Psoas muscle (tissue), 8 donors: ENCODE measurements at places on chromosomes 6 and 20.

- no peak for DNase-seq
Measured at GRCh38 chr20:13223736-13224520, 2.9 kb downstream of the ISM1 start.

DNA sequence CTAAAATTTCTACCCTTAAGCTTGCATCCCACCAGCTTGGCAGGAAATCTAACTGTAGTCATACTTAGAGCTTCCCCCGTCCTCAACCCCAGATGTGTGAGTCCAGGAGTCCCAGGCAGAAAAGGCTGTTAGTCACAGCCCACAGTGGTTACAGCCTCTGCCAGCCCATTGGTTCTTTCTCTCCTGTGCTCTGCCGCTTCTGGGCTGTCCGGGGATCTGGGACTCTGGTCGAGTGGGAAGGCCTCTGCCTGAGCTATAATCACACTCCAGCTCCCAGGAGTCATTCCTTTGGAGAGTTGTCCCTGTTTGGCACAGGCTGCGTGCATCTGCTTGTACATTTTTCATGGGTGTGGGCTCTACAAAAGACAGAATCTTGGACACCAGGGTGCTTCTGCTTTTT, 45.6 kb upstream of the FYN start:
- DNase-seq = peak; percentile 61

DNA sequence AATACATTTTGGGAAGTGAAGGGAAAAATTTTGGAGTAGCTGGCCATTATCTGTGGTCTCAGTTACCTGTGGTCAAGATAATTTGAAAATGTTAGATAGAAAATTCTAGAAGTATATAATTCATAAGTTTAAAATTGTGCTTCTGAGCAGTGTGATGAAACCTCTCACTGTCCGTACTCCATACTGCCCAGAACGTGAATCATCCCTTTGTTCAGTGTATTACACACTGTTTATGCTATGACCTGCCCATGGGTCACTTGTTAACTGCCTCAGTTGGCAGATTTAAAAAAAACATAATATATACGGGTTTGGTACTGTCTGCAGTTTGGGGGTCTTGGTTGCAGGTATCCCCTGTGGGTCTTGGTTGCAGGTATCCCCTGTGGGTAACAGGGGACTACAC, 4.1 kb upstream of the CALHM5 start:
- no peak for DNase-seq

DNA sequence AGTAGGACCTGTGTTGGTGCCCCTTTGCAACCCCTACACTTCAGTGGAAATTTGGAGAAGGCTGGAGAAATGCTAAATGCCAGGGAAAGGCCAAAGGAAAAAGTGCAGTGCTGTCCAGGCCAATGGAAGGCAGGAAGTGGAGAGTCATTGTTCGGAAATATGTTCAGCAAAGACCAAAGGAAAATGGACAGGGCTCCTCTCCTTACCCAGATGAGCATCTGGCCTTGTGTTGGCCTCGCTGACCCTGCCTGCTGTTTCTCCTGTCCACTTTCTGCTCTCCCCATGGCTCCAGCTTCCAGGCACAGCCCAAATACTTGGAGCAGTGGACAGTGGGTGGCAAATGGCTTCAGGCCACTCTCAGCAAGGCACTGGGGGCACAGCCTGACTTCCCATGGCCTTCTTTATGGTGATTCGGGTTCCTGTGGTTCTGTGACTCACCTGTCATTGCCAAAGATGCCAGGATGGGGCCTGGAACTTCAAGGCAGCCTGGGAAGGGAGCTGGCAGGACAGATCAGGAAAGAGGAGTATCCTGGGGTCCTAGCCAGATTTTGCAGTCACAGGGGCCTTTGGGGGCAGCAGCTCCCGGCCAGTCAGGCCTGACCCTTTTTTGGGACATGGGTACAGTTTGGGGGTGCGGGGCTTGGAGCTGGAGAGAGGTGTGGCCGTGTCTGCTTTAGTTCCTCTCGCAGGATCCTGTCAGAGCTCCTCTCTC, 190.9 kb upstream of the SLC24A3 start:
- DNase-seq = no peak

- DNase-seq = no peak
Measured at GRCh38 chr6:1015825-1016224, 296.1 kb upstream of the FOXQ1 start.

GRCh38 chr20:4022386-4023286, 7.3 kb upstream of the RNF24 start:
- DNase-seq = no peak

DNA sequence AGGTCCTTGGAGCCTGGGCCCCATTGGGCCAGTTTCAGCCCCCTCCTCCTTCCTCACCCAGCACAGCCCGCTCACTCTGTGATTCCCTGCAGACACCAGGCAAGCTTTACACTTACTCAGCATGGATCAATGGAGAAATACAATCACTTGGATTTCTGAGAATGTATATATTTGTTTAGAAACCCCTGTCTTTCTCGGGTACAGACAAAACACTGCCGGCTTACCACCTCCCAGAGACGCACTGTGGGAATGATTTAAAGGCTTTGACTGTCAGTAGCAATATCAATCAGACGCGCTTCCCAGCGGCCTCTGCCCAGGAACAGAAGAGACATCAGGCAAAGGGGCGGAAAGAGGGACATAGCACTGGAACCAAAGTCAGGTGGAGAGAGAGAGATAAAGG, 186.5 kb downstream of the MAFB start:
- DNase-seq = no peak

DNA sequence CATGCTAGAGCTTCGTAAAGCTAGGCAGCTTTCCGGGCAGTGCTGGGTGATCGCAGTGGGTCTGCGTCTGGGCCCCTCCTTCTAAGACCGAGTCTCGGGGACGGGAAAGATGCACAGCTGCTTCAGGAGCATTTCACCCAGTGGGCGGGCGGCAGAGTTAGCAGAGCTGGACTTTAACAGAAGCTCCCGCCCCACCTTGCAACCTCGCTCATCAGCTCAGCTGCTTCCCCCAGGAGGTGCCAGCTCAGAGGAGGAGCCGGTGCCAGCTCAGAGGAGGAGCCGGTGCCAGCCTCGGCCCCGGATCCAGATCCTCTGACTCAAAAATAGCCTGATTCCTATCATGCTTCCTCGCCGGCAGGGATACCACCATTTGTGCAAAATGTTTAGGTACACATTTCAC, 94.5 kb upstream of the RPS6KA2 start:
- DNase-seq = no peak

- DNase-seq = peak; percentile 77
Measured at GRCh38 chr6:5084781-5085647, at the start of gene PPP1R3G. TSS of gene PPP1R3G (plus strand) at chr6:5085341. CDS start at chr6:5085486, 145 bp downstream.

- no peak for DNase-seq
Measured at GRCh38 chr6:63816982-63817436, 181.4 kb downstream of the PHF3 start.

GRCh38 chr20:51423290-51423667, 119.2 kb downstream of the NFATC2 start:
- DNase-seq = no peak

DNA sequence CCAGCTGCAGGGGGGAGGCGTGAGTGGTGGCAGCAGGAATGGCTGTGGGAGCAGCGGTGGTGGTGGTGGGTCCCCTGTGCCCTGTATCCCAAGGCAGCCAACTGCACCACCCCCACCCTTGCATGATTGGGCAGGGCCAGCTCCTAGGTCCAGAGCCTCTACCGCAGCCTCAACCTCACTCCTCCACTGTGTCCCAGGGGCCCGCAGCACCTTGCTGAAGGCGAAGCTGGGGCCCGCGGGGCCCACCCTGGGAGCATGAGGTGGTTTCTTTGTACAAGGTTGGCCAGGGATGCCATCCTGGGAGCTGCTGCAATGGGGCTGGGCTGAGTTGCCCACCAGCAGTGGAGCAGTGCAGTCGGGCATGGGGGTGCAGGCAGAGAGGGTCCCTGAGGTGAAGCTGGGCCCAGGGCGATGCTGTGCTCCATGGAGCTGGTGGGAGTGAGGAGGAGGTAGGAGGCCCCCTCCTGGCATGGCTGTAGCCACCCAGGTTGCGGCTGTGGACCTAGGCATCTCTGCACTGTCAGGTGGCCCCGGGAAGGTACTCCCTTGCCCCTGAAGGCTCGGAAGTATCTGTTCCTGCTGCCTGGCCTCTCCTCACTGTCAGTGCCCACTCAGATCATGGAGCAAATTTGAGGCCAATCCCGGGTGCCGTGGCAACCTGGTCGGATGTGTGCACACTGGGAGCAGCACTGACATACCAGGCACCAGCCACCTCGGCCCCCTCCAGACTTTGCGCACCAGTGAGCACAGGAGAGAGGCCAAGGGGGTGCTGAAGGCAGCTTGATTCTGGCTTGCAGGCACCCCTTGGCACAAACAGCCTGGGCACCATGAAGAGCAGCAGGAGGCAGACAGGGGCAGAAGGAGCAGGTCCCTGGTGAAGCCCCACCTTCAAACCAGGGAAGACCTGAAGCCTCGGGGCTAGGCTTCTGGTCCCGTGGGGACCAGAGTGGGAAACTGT, 60.2 kb upstream of the L3MBTL3 start:
- DNase-seq = no peak

DNA sequence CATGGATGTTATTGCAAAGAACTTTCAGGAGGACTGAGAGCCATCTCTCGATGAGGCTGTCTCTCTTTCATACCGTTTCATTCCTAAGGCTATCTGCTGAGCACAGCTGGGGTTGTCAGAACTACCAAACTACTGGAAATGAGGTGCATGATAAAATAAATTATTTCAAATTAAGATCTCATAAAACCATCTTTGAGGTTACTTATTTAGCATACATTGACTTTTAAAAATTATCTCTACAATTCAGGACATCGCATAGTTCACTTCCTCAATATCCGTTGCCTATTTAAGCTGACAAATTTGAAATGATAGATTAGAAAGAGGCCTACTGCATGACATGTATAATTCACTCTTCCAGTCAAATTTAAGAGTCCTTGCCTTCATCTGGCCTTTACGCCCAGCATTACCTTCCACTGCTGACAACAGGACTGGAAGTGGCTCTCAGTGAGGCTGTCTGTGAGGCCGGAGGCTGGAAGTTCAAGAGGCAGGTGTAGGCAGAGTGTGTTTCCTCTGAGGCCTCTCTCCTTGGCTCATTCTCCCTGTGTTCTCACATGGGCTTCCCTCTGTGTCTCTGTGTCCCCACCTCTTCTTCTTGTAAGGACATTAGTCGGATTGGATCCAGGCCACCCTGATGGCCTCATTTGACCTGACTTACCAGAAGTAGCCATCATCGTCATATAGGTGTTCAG, 12.8 kb upstream of the DUSP22 start:
- DNase-seq = no peak

DNA sequence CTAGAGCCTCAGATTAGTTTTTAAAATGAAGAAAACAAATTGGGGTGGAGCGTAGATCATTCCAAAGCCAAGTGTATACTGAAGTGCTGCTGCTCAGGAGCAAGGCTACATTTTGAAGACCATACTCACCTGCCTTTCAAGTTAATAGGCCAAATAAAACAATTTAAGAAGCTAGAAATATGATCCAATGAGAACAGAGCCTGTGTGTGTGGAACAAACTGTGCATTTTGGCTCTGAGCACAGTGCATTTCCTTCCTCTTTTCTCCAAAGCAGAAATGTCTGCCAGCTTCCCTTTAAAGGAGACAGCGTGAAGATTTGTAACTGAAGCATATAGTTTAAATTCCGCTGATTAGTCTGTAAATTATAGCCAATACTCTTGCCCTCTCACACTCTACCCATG, 3.2 kb upstream of the IFNGR1 start:
- DNase-seq = no peak

DNA sequence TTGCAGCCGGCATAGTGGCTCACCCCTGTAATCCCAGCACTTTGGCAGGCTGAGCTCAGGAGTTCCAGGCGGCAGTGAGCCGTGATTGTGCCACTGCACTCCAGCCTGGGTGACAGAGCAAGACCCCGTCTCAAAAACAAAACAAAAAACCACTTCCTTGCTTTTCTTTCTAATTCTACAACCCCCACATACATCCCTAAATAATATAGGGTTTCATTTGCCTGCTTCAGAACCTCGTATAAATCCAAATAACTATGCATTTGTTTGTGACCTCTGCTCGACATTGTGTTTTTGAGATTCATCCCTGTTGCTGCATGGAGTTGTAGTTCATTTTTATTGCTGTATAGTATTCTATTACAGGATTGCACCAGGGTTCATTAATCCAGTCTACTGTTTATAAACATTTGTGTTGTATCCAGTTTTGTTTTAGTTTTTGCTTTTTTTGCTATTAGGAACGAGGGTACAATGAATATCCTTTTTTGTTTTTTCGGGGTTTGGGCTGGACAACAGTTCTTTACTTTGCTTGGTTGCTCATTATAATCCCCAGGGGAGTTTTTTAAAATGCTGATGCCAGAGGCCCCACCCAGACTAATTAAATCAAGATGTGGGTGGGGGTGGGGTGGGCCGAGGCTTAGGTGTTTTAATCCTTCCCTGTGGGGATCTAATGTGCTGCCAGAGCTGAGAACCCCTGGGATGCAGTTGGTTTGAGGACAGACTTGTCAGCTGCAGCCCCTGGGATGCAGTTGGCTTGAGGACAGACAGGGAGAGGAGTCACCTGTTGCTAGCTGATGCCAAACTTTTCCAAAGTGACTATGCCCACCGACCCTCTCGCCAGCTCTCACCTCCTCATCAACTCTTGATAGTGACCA, 2.4 kb upstream of the SNAI1 start:
- no peak for DNase-seq

- DNase-seq = no peak
Measured at GRCh38 chr6:117280922-117281321, 15.6 kb downstream of the VGLL2 start.

- no peak for DNase-seq
Measured at GRCh38 chr20:49161428-49162152, 26.5 kb downstream of the STAU1 start.

- DNase-seq = peak; percentile 76
Measured at GRCh38 chr20:25136643-25137559, 55.0 kb upstream of the VSX1 start.

GRCh38 chr6:72976484-72976883, 248.8 kb downstream of the KHDC1L start:
- no peak for DNase-seq

DNA sequence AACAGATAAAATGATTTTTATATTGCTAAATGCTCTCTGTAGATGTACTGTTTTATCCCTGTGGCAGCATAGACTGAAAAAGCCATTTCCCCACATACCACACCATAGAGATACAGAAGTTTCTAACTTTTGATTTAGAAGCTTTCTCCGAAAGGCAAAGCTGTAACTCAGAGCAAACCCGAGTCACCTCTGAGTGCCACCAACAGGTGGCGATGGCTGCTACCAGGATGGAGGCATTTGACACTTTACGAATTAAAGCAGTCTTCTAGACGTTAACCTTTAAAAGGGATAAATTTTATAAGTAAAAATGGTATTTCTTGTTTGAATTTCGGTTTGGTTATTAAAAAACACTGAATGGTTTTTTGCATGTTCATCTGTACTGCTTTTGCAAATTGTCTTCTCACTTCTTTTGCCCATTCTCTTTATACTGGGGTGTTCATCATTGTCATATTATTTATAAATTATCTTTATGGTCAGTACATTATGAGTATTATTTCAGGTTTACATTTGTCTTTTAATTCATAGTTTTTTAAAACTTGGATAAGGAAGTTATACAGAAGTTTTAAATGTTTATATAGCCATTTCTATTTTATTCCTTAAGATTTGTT, 201.0 kb upstream of the CEP162 start:
- peak; percentile 23 for DNase-seq

DNA sequence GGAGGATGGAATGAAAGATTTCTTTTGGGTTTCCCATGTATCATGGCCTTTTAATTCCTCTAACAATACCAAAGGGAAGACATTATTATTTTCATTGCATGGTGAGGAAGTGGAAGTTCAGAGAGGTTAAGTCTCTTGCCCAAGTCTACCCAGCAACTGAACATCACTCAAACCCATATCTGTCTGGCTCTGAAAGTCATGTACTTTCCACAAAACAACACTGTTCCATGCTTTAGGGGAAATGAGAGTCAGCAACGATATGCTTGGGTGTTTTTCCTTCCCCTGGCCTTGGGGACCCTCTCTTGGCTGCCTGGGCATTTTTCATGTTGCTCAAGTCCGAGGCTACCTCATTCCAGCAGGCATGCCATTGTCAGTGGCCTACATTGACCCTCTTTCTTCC, 118.8 kb downstream of the ADTRP start:
- DNase-seq = no peak
